ENCODE measurements at places on chromosomes 1 and 21.

DNA sequence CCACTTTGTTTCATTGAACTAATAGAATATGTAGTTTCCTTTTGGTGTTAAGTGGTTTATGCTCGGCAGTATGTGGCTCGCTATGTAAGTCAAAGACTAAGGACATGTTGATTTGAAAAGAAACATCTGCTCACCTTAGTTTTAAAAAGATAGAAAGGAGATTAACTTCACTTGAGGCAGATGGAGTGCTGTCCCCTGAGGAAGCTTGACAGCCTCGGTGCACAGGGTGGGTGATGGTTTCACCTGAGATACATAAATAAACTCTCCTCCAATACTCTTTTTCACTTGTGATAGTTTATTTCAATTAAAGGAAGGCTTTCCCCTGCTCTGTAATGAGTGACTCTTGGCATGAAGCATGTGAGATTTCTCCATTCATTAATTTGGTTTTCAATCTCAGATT lies 70.8 kb upstream of the FMN2 start:
- peaks cover 18% of the 10 kb centered on the region for H3K27me3 ChIP-seq
- no peak overlapping the region for H3K27ac ChIP-seq
- H3K36me3 ChIP-seq: no peaks in the 10 kb centered on the region
- H3K4me3 ChIP-seq: no peak overlapping the region

DNA sequence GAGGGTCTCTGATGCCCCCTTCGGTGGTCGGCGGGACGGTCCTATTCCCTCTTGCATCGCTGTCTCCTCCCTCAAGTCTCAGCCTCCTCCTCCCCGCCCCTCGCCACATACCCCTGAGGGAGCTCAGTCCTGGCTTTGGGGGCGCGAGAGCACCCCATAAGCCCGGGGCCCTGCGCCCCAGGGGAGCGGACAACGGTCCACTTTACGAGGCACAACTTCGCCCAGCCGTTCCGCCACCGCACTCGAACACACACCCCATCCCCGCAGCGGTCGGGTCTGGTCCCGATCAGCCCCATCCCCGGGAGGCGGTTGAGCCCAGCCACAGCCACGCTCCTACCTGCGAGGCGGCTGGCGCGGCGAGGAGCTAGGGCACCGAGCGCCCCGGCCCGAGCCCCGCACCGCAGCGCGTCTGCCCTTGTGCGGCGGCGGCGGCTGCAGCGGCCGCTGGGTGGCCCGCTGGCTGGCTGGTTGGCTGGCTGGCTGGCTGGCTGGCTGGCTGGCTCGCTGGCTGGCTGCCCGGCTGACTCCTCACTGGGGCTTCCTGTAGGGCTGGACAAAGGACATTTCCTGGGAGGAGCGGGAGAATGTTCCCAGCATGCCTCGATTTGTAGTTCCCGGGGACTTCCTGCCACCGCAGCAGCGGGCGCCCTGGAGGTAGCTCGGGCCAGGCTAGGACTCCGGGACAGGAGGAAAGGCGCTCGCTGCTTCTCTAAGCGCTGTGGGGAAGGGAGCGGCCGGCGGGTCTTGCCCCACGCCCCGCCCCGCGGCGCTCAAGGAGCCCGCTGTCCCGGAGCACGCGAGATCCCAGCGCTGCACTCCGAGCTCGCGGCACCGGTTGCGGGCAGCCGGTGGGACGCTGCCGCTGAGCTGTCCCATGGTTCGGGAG lies at the start of gene ZNF697:
TSS of gene ZNF697 (minus strand) at position 533 of the 886 bp plus-strand sequence. CDS start 22,166 bp downstream, outside the sequence.
- peaks cover 29% of the 10 kb centered on the region for H3K27me3 ChIP-seq
- peaks cover 38% of the 10 kb centered on the region for H3K4me1 ChIP-seq
- H3K27ac ChIP-seq: peak within 1 kb of the TSS; percentile 97
- H3K4me3 ChIP-seq: peak within 1 kb of the TSS; percentile 93

DNA sequence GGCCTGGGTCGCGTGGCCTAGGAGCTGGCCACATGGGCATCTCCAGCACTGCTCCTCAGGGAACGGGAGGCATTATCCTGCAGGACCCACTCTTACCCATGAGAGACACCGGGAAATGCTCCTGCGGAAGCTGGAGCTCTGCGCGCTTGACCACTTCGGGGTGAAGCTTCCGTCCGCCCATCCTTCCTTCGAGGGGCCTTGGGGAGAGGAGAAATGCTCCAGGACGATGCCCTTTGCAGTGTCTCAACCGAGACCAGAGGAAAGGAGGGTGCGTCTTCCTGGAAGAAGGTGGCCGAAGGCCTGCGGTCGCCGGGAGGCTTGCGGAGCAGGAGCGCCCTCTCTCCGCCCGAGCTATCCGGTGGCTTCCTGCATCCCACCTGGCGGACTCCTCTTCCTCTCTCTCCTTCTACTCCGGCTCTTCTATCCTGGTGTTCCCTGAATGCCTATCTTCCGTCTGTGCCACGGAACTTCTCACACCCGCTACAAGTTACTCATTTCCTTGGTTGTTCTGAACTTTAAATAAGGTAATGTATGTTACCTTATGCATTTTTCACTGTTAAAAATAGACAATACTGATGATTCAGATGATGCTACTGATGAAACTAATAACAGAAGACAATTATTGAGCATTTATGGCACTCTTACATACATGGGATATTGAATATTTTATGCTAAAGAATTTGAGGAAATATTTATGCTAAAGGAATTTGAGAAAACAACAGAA lies 91.4 kb downstream of the PRKAB2 start:
- DNase-seq: peak; percentile 35
- no peak overlapping the region for H3K27ac ChIP-seq
- H3K4me1 ChIP-seq: peaks cover 41% of the 10 kb centered on the region

- no peak overlapping the region for H3K4me3 ChIP-seq
- H3K36me3 ChIP-seq: peaks cover 6% of the 10 kb centered on the region
- no peaks in the 10 kb centered on the region for H3K27me3 ChIP-seq
- peaks cover 30% of the 10 kb centered on the region for H3K4me1 ChIP-seq
- no peak for DNase-seq
Observed at GRCh38 chr1:11749203-11749689, 12.7 kb upstream of the C1orf167 start.

DNA sequence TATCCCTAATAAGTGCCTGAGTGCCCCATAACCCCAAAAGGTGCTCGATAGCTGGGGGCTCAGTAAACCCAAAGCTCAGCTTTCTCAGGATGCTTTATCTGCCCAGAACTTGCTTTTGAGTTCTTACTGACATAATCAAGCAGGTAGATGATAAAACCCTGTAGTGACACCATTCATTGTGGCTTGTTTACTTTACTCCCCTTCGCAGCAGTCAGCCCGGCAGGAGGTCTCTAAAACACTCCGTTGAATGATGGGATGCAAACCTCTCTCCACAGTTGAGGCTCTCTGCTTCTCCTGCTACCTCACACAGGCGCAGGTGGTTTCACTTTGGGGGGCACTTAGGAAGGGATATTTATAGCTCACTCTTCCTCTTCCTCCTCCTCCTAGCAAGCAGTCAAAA lies 349.4 kb downstream of the HLX start:
- peaks cover 35% of the 10 kb centered on the region for H3K4me1 ChIP-seq
- no peak for DNase-seq
- H3K36me3 ChIP-seq: peaks cover 24% of the 10 kb centered on the region
- H3K27ac ChIP-seq: peak overlapping the region; percentile 81

DNA sequence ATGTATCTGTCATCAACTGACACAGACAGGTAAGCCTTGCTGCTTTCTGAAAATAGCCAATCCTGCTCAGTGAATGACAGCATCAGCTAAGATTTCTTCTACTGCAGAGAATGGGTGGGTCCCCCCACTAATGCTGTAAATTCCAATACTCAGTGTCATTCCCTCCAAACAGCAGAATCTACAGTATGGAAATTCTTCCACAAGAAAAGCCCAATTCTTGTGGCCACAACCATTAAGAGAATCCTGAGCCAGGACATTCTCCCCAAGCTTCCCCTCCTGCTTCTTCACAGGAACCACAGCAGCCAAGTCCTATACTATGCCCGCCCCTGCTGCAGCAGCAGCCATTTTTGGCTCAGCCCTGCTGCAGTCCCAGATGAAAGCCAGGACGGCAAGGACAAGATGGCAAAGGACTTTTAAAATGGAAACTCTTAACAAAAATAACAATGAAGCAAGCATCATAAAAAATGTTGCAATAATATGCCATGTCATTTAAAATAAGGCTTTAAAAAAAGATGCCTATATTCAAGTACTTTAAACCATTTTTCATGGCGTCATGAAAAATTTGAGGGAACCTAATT lies 26.8 kb downstream of the EIF4G3 start:
- DNase-seq: no peak
- H3K27ac ChIP-seq: peak overlapping the region; percentile 89
- H3K36me3 ChIP-seq: peaks cover 49% of the 10 kb centered on the region

DNA sequence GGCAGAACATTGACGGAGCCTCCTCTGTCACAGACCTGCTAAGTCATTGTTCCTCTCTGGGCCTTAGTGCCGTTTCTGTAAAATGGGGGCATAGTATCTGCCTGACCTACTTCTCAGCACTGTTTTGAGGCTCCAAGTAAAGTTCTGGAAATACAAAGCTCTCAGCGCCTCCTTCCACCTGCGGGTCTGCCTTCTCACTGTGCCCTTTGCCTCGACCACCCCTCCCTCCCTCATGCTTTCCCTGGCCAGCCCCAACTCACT lies 15.4 kb upstream of the WASF2 start:
- H3K27me3 ChIP-seq: peaks cover 4% of the 10 kb centered on the region
- no peak overlapping the region for H3K4me3 ChIP-seq
- DNase-seq: no peak

GRCh38 chr1:198283222-198283621 lies 126.4 kb downstream of the NEK7 start:
- no peak overlapping the region for H3K4me3 ChIP-seq
- H3K27me3 ChIP-seq: no peaks in the 10 kb centered on the region
- H3K27ac ChIP-seq: no peak overlapping the region
- peaks cover 27% of the 10 kb centered on the region for H3K36me3 ChIP-seq
- peaks cover 14% of the 10 kb centered on the region for H3K4me1 ChIP-seq

- no peak for DNase-seq
- H3K27ac ChIP-seq: no peak overlapping the region
- H3K4me1 ChIP-seq: peaks cover 18% of the 10 kb centered on the region
- no peak overlapping the region for H3K4me3 ChIP-seq
Observed at GRCh38 chr1:34619256-34619655, 135.6 kb upstream of the GJB5 start.

- peaks cover 15% of the 10 kb centered on the region for H3K4me1 ChIP-seq
- H3K27me3 ChIP-seq: no peaks in the 10 kb centered on the region
- no peak overlapping the region for H3K4me3 ChIP-seq
- H3K27ac ChIP-seq: peak overlapping the region; percentile 71
Observed at GRCh38 chr1:11960715-11961114, 19.5 kb upstream of the MFN2 start.

DNA sequence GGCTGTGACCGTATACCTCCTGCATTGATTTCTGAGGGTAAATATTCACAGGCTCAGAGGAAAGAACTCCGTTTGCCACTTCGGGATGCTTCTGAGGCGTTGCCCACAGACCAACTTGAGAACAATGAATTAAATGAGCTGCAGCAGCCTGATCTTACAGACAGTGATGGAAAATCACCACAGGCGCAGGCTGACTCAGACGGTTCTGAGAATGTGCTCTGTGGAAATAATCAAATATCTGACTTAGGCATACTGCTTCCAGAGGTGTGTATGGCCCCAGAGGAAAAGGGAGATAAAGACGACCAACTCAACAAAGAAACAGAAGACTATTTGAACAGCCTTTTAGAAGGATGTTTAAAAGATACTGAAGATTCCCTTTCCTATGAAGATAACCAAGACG lies 76.7 kb upstream of the SCCPDH start:
- DNase-seq: no peak
- no peak overlapping the region for H3K4me3 ChIP-seq
- H3K36me3 ChIP-seq: peaks cover 56% of the 10 kb centered on the region
- no peak overlapping the region for H3K27ac ChIP-seq

Data from nephron progenitor cell (in vitro differentiated cells).